HCT116 (cell line): ENCODE measurements at places on chromosomes 3 and 15. TPM values are rescaled to one million over a fixed set of nuclear protein-coding genes. Genes with fewer than 3 reads are reported as not detected.

GOLGA6B gene
- 0.10 TPM for total RNA-seq

PARP15 gene
- 0.12 TPM for total RNA-seq

XCR1 gene
- total RNA-seq, result not detected

- peaks cover 4% of the 10 kb centered on the region; the same call in 1 of the 2 replicates for H3K4me1 ChIP-seq
- H3K27ac ChIP-seq, result no peak overlapping the region
- DNase-seq, result no peak
- H3K36me3 ChIP-seq, result no peaks in the 10 kb centered on the region
- no peak overlapping the region for H3K4me3 ChIP-seq
Measured at GRCh38 chr15:85005746-85006145, 24.1 kb downstream of the PDE8A start.

DNA sequence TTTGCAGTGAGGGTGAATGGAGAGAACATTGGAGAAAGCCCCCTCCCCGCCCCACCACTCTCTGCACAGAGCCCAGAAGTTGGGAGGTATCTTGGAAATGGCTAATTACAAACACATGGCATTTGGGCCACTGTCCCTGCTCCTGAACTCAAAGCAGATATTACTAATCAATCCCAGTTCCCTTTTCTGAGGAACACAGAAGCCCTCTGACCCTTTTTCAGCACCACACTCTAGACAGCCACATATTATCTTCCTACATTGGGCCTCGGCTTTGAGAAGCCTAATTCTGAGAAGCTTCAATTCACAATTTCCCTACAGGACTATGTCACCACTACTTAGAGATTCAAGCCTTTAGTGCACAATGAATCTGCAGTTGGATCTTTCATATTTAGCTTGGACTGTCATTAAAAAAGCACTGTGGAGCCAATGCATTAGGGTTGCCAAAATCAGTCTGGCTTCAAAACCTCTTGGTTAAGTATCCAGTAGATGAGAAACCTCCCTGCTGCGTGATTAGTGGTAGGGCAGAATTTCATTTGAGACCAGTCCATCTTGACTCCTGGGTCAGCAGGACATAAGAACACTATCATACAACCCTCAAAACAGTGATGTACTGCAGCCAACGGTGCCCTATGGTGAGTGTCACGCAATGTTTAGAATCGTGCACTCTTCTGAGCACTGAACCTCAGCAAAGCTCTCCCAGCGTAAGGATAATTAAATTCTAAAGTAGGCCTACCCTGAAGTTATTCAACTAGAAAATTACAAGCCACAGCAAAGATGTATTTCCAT, 26.1 kb downstream of the MGLL start:
- no peak overlapping the region for H3K27ac ChIP-seq
- H3K4me1 ChIP-seq, result peaks cover 4% of the 10 kb centered on the region
- DNase-seq, result no peak
- no peak overlapping the region for H3K4me3 ChIP-seq
- H3K27me3 ChIP-seq, result no peaks in the 10 kb centered on the region
- H3K36me3 ChIP-seq, result no peaks in the 10 kb centered on the region

GOLGA8T gene
- not detected for total RNA-seq
